ENCODE measurements at places on chromosomes 2 and 18.

- no peak for DNase-seq
Observed at GRCh38 chr2:109480486-109481195, 133.1 kb downstream of the SEPTIN10 start.

DNA sequence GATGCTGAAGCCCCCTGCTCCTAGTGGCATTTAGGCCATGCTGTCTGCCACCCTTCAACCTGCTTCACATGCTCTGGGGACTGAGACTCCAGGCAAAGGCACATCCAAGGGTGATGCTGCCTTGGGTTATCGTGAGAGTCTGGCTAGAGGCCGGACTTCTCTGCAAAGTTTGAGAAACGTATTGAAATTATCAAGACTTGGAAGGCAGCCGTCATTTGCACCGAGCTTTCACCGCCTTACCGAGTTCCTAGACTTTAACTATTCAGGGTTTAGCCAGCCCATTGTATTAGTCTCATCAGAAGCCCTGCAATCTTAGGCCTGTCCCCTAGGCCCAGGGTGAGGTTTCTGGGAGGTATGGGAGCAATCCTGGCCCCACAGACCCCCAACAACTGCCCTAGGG, 34.0 kb downstream of the RDH14 start:
- no peak for DNase-seq

- DNase-seq = no peak
Observed at GRCh38 chr18:74290794-74291471, 830 bp downstream of the CYB5A start.

- DNase-seq = no peak
Observed at GRCh38 chr2:50126845-50127244, 905.1 kb downstream of the NRXN1 start.

DNA sequence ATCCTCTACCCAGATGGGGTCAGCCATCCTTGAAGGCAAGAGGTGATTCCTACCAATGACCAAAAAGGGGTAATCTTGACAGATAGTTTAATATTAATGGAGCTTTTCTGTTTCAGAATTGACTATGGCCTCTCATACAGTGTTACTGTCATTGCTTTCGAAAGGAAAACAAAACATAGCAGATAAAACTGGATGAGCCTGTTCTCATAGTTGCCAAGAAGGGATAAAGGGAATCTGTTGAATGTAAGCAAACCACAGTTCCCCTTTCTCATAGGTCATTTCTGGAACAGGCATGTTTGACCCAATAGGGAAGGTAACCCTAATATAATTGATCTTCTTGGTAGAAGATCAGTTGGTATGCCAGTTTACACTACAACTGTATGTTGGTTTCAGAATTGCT, 1.6 kb downstream of the RAB27B start:
- no peak for DNase-seq

DNA sequence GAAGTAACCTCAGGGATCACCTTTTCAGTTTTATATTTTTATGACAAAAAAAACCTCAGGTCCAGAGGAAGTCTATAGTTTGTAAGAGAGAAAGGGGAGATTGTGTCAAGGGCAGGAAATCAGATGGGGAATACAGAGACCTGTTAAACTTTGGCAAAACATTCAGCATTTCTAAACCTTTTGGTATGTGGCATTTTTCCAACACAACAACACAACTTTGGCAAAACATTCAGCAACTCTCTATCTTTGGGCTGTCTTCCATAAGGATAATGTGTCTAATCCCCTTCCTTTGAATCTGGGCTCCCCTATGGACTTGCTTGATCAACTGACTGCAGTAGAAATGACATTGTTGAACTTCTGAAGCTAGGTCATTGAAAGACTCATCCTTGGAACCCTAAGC, 220.6 kb upstream of the CCDC68 start:
- DNase-seq = no peak

- no peak for DNase-seq
Observed at GRCh38 chr18:5417342-5417741, 121.8 kb upstream of the ZBTB14 start.

DNA sequence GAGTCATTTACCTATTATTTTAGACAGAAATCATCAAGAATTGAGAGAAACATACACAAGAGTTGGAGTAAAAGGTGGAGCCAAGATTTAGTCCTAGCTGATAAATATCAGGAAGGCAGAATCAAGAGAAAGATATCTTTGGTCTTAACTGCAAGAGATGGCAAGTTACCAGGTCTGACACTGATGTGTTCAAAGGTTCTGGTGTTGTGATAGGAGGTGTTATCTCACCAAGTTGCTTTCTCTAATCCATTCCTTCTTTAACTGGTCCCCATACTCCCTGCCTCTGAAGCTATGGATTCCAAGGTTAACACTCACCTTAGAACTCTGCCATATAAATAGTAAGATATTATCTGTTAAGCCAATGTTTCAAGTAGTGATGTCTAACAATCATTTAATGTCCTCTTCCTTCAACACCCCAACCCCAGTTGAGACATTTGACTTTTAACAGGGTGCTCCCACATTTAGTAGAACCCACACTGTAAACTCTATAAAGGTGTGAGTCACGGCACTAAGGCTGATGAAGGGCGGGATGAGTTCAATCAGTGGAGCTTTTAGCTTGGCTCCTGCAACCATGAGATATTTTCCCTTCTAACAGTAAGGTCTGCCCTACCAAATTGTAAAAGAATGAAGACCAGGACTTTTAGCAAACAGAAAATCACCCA, 333.7 kb downstream of the RND3 start:
- no peak for DNase-seq

DNA sequence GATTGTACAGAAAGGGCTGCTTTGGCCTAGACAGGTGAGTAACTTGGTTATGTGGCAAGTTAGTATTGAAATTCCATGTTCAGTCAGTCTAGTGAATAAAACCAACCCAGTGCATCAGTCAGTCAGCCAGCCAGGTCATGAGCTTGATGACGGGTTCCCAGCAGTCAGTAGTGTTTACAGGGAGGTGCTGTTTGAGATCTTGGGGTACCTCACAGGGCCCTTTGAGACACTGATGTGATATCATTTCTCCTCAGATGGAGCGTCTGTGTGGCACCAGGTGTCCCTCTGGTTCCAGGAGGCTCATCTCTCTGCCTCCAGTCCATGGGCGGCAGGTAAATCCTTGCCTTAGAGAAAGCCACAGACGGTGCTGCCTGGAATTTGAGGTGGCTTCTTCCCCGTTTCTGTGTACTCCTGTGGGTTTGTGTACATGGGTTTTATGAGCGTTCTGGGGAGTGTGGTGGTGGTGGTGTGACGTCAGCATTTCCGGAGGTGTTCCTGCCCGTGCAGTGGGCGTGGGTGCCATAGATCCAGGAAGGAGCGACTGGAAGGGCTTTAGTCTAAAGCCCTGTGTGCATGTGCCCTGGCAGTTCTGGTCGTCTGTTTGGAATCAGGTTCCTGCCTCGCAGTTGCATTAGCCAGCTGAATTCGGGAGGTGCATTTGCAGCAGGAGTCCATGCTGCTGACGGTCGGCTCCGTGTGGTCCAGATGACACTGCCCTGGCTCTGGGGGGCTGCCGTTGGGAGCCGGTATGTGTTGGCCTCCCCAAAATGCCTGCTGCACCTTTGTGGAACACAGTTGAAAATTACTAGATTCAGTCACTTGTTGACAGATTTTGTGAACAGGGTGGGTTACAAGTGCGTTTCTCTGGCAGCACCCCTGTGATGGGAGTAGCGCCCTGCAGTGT, 2.1 kb downstream of the CTDP1 start:
- no peak for DNase-seq

DNA sequence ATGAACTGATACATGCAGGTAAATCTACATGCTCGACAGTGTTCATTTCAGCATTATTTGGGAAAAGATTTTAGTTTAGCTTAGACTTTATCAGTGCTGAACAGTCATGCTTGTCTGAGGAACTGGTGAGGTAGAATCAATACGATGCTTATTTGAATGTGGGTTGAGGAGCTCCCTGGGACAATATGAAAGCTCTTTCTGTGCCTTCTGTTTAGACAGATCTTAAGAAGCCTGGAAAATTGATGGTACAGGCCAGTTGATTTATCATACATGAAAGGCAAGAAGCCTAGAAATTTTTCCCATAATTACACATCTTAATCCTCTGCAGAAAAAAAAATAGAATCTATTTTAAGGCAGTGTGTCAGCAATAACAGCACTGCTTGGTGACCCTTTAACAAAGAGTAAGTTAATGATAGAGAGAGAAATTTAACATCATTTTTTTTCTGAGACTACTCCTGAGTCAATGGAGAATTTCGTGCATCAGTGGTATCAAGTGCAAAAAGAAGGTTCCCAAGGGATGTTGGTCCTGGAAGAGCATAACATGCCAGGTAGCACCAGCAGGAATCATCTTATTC, 252.2 kb upstream of the CDH20 start:
- no peak for DNase-seq

DNA sequence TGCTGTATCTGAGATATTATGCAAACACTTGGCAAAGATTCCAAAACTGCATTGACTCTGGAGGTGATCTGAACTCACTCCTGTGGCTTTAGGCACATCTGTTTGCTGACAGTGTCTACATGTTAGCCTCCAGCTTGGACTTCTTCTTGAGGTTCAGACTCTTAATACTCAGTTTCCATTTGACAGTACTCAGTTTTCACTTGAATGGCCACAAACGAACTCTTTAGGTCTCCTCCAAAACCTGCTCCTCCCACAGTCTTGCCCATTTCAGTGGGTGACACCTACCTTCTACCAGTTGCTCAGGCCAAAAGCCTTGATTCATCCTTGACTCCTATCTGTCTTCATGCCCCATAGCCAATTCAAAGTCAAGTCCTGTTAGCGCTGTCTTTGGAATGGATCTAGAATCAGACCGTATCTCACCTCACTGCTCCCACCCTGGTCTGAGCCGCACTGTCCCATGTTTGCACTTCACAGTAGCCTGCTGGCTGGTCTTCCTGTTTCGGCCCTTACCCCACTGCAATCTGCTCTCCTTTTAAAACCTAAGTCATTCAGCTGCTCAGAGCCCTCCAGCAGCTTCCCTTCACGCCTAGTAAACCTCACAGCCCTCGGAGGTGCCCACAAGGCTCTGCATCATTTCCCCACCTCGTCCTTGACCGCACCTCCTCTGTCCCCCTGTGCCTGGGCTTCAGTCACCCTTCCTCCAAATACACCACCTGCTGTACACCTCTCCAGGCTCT, 10.5 kb downstream of the ATG16L1 start:
- DNase-seq = no peak

- DNase-seq = no peak
Observed at GRCh38 chr18:57664568-57665165, 43.0 kb upstream of the NARS1 start.

GRCh38 chr2:207706936-207707860, 4.2 kb upstream of the CCNYL1 start:
- no peak for DNase-seq

DNA sequence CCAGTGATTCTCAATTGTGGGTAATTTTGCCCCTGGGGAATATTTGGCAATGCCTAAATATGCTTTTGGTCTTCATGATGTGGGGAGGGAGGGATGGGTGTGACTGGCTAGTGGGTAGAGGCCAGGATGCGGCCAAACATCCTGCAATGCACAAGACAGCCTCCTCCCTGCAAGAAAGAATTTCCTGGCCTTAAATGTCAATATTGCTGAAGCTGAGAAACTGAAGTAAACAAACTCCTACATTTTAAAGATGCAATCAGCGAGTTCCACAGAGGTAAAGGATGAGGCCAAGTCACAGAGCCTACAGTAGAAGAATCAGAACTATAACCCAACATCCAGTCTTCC, 272.9 kb upstream of the EPHA4 start:
- no peak for DNase-seq

DNA sequence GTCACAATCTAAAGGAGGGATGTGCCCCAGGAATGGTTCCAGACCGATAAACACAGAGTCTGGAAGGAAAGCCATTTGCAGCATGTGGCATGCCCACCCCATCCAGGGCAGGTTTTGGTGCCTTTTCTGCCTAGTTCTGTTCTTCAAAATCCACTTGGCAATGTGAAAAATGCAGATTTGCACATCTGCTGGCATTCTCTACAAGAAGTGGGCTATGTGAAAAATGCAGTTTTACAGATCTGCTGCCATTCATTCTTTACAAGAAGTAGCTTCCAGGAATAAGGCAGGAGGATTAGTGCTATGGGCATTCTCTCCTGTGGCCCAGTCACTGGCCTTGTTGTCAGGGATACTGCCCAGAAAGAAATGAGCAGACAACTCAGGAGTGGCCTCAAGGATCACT, 68.1 kb downstream of the C1D start:
- DNase-seq = no peak

- DNase-seq = peak; percentile 83
Observed at GRCh38 chr2:68994864-68995263, 18.1 kb upstream of the ANTXR1 start.

DNA sequence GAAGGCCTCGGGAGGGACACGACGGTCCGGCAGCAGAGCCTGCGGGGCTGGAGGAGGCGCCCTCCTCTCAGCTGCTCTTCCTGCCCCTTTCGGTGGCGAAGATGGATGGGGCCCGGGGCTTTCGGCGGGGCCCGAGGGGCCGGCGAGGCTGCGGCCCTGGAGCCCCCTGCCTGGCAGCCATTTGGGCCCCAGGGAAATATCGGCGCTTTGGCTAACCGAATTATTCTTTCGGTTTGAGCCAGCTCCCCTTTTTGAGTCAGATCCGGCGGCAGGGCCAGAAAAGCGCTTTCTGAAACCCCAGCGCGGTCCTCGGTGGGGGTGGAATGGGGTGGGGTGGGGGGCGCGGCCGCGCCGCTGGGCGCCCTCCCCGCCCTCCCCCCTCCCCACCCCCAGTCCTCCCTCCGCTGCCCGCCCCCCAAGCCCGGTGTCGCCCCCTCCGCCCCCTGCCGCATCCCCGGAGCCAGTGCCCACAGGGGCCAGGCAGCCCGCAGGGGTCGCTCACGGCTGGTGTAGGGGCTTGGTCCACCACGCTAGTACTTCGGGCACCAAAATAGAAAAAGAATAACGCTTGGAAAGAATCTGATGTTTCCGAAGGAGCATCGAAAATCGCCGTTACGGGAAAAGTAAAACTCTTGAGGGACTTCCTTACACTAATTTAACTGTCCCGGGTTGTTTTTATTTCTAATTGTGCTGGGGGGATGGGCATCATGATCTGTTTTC, 9.1 kb upstream of the ARID5A start:
- no peak for DNase-seq

GRCh38 chr2:198374375-198375082, 570.1 kb downstream of the PLCL1 start:
- no peak for DNase-seq

GRCh38 chr2:44616667-44617155, 255.0 kb downstream of the CAMKMT start:
- no peak for DNase-seq

DNA sequence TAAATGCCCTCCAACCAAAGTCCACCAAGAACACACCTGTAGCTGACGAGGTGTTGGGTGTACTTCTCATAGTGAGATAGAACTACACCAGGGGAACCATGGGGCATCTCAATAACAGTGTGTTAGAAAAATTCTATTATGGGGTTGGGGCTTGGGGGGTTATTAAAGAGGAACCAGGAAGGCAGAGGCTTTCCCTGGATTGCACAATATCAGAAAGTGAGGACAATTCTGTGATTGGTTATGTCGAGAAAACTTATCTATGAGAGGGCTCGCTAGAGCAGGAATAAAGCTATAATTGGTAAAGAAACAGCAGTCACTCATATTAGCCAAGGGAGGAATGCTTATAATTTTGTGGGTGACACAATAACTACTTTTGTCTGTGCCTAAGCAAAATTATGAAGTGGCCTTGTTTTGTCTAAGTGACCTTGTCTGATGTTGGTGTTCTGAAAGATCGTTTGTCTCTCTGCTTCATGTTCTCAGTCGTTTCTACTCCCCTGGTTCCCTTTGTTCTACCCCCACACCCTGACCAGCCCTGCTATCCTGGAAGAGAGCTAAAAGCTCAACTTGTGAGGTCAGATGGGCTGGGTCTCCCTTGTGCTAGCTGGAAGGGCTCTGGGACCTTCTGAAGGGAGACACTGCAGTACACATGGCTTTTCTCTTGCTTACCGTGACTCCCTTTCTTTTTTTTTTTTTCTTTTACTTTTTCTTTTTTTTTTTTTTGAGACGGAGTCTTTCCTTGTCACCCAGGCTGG, 21.6 kb upstream of the INO80C start:
- DNase-seq = no peak

Data from Right ventricle myocardium inferior (tissue), 1 donor.